Stimulated activated CD4-positive, alpha-beta T cell treated with anti-CD3 and anti-CD28 coated beads, Interleukin-15, amount 100 ng/mL, for 48 hours (primary cell): ENCODE measurements at places on chromosomes 12 and 14.

- DNase-seq: no peak
These were observed 70.2 kb upstream of the FBRSL1 start for GRCh38 chr12:132419631-132420246.

GRCh38 chr14:54211551-54212308, 185.1 kb upstream of the CDKN3 start:
- no peak for DNase-seq

DNA sequence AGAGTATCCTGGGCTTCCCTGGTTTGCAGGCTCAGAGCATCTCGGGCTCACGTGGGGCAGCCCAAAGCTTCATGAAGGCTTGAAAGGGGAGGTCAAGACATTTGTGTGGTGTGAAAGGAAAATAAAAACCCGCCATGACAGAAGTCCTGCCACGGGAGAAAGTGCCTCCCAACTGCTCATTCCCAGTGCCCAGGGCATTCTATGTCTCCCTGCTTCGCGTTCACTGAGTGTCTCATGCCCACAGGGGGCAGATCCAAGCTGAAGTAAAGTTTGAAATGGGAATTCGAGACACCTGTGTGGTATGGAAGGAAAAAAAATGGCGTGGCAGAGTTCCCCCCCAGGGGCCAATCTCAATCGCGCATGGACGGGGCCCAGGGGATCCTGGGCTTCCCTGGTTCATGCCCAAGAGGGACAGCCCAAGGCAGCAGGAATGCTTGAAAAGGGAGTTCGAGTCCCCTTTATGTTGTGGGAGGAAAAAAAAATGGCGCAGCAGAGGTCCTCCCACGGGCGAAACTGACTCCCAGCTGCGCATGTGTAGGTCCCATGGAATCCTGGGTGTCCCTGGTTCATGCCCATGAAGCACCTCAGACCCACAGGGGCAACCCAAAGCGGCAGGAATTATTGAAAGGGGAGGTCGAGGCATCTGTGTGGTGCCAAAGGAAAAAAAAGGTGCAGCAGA, 576.7 kb downstream of the ALG10 start:
- no peak for DNase-seq

- no peak for DNase-seq
These were observed 74.8 kb upstream of the PCED1B start for GRCh38 chr12:47004634-47005033.

DNA sequence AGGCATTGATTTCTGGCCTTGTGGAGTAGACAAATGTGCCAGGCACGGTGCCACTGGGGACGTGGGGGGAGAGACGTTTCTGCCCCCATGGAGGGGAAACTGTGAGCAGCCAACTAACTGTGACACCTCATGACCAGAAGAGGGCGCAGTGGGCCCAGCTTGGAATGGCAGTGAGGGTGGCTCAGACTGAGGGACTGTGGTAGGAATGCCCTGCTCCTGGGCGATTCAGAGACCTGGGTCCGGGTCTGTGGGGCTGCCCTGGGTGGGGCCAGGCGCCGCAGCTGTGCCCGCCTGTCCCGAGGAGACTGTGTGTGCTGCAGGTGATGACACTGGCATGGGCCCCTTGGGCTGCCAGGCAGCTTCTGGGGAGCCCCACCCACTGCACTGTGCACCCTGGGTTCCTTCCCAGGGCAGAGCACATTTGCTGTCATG, 60.6 kb downstream of the SLC25A47 start:
- peak; percentile 52 for DNase-seq

- no peak for DNase-seq
These were observed 1472.5 kb upstream of the SEL1L start for GRCh38 chr14:83006121-83006670.

DNA sequence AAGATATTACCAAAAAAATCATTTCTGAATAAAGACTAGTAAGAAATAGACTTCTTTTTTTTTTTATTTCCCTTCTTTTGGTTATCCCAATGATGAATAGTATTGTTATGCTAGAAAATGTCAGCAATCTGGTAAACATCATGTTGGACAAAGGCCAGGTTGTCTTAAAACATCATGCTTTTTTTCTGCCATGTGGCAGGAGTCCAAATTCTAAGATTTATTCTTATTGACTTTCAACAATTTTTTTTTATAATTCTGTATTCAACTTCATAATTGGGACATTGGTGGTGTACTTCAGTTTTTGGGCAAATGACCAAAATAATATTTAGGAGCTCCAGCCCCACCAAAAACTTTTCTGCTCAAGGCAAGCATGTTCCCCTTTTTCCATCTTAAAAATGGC, 10.5 kb downstream of the DCN start:
- no peak for DNase-seq

DNA sequence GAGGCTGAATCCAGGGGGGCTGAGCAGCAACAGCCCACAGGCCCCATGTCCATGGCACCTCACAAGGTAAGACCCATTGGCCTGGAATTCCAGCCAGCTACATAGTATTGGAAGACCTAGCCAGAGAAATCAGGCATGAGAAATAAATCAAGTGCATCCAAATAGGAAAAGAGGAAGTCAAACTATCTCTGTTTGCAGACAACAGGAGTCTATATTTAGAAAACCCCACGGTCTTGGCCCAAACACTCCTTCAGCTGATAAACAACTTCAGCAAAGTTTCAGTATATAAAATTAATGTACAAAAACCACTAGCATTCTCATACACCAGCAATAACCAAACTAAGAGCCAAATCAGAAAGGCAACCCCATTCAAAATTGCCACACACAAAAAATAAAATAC, 16.9 kb downstream of the PDE6H start:
- DNase-seq: no peak

GRCh38 chr12:113271466-113271852, 50.2 kb downstream of the TPCN1 start:
- no peak for DNase-seq

GRCh38 chr12:31412292-31412801, 86.4 kb upstream of the SINHCAF start:
- no peak for DNase-seq

GRCh38 chr14:83992857-83993256, 1537.1 kb upstream of the FLRT2 start:
- DNase-seq: no peak

- DNase-seq: no peak
These were observed 11.5 kb upstream of the LGMN start for GRCh38 chr14:92759679-92760523.

DNA sequence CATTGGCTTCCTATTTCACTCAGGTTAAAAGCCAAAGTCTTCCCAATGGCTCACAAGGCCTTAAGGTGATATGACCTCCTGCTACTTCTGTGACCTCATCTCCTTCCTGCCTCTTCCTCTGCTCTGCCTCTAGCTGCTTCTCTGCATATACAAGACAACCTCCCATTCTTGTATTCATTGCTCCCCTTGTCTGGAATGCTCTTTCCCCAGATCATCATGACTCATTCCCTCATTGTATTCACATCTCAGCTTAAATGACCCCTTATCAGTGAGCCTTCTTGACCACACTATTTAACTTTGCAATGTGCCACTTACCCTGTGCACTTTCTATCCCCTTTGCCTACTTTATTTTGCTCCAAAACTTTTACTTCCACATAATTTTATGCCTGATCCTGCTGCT, 90.2 kb downstream of the PPP1R12A start:
- DNase-seq: no peak

DNA sequence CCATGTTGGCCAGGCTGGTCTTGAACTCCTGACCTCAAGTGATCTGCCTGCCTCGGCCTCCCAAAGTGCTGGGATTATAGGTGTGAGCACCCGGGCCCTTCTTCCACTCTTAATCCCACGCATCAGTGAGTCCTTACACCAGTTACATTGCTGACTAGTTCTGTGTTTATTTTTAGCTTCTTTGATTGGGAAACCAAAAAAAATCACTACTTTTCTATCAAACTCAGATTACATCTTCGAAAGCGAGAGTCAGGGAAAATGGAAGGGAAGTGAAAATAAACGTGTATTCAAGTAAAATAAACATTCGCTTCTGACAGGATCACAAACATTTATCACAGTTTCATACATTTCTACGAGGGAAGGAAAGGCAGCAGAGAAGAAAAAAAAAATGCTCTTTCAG, 32.2 kb downstream of the FGD6 start:
- DNase-seq: no peak

DNA sequence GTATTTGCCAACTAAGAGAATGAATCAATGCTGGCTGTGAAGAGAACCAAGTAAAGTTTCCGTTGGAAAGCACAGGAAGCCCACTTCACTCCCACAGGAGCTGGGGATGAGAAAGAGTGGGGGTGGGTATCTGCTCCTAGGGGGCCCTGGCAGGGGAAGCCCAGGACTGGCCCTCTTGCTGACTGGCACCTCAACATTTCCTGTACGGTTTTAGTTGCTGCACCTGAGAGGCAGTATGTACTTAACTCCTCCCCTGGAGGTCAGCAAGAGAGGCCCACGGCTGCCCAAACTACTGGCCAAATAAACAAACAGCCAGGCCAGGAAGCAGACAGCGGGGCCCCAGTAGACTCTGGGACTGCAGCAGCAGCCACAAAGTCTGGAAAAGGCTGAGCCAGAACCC, 33.8 kb upstream of the VWF start:
- no peak for DNase-seq

- no peak for DNase-seq
These were observed 2.7 kb downstream of the BHLHE41 start for GRCh38 chr12:26122061-26122680.

DNA sequence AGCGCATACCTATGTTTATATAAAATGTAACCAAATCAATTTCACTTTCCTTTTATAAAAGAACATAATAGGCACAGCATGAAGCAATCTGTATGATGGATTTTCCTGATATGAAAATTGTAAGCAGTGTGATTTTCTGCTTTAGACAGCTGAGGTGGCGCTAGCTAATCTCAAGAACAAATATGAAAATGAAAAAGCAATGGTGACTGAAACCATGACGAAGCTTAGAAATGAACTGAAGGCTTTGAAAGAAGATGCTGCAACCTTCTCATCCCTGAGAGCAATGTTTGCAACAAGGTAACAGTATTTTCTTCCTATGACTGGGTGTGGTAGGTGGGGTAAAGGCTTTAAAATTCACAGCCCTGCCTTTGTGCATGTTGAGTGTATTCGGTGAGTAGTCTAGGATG, 65.0 kb upstream of the FGD4 start:
- DNase-seq: no peak

- no peak for DNase-seq
These were observed 3.6 kb downstream of the DIP2B start for GRCh38 chr12:50508414-50508813.

GRCh38 chr12:96501133-96501761, 11.9 kb downstream of the CFAP54 start:
- no peak for DNase-seq

DNA sequence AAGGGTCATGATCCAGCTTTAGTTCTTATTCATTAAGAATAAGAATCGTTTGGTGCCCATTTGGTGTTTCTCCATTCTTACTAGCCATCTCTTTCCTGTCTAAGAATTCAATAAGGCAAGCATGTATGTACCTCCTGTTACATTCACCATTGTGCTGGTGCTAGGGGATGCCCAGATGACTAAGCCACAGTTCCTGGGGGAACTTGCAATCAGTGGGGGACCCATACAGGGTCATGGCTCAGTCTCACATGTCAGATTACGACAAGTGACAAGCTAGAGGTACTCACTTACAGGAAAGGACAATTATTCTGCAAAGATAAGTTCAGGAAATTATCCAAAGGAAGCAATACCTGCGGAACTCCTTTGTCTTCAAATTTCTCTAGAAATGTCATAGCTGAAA, 125.4 kb downstream of the STXBP6 start:
- DNase-seq: no peak

- DNase-seq: no peak
These were observed 316.2 kb downstream of the PAWR start for GRCh38 chr12:79374545-79374944.

DNA sequence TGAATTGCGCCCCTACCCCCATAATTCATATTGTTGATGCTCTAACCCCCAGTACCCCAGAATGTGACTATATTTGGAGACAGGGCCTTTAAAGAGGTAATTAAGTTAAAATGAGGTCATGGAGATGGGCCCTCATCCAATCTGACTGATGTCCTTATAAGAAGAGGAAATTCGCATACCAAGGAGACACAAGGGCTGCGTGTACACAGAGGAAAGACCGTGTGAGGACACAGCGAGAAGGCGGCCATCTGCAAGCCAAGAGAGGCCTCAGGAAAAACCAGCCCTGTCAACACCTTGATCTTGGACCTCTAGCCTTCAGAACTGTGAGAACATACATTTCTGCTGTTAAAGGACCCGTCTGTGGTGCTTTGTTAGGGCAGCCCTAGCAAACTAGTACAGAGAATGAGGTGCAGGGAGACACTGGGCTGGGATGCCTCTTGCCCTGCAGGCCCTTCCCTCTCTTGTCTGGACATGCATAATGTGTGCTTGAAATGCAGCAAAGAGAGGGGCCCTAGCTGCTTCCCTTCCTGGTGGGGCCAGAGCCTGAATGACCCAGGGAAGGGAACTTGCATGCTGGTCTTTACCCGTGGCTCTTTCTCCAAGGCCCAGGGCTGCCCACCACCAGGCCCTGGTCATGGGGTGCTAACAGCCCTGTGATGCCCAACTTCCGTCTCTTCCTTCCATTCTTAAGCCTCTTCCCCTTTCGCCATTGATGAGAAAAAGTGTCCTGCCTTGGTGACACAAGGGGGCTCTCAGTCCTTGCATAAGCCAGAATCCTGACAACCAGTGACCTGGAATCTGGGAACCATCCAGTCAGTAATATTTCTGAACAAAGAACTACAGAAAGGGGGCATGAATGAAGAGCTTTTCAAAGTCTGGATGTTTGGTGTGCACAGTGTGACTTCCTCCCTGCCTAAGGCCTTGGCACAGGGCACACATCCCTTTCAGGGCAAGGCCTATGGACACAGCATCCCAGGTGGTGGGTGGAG, 50.0 kb upstream of the GPATCH2L start:
- DNase-seq: no peak

GRCh38 chr12:23628806-23629205, 320.7 kb downstream of the SOX5 start:
- DNase-seq: no peak

DNA sequence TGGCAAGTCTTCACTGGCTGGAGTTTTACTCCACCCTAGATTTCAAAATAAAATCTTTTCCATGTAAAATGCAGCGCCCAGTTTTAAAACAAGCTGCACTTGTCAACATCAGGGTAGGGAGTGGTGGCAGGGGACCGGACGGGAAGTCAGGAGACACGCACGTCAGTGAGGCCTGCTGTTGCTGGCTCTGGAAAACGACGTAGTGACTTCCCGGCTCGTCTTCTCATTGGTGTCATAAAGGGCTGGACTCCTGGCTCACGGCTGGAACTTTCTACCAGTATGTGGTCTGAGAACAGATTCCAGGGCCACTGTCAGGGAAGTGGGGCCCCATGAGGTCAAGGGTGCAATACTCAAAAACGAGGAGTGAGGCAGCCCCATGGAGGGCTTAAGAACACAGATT, 64.2 kb upstream of the FOXN3 start:
- DNase-seq: no peak

DNA sequence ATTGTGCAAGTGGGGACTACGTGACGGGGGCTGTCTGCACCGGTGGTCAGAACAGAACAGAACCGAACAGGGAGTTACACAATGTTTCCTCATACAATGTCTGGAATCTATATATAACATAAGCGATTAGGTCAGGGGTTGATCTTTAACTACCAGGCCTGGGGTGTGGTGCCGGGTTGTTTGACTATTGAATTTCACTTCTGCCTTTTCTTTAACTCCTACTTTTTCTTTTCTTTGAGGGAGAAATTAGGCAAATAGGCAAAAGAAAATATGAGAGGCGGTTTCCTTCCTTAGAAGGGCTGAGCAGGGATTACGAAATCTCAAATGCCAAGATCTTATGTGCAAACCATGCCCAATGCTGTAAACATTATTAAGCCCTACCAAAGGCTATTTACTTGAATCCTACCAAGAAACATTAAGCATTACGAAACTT, 140.3 kb downstream of the SLC38A6 start:
- DNase-seq: no peak
